ENCODE measurements at places on chromosomes 7 and 10.

DNA sequence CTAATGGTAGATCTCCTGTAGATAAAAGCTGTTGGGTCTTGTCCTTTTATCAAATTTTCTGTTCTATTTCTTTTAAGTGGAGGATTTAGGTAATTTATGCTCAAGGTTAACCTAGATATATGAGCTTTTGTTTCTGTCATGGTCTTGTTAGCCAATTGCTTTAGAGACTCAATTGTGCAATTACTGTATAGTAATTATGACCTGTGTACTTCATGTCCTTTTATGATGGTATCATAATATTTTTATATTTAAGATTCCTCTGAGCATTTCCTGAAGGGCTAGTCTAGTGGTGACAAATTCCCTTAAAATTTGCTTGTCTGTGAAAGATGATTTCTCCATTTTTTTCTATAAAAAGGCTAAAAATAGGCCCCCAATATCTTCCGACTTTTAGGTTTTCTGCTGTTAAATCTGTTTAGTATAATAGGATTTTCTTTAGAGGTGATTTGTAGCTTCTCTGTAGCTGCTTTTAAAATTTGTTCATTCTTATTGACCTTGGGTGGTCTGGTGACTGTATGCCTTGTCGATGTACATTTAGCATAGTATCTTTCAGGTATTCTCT, 5.4 kb upstream of the AKR1C3 start:
- DNase-seq: no peak

GRCh38 chr7:157689269-157690057, 352.7 kb downstream of the DNAJB6 start:
- no peak for DNase-seq

DNA sequence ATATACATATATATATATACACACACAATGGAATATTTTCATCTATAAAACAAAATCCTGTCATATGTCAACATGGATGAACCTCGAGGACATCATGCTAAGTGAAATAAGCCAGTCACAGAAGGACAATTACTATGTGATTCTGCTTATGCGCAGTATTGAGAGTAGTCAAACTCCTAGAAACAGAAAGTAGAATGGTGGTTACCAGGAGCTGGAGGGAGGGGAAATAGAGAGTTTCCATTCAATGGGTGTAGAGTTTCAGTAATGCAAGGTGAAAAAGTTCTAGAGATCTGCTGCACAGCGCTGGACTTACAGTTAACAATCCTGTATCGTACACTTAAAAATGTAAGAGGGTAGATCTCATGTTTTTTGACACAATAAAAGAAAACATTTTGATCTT, 181.9 kb downstream of the CDCA7L start:
- no peak for DNase-seq

DNA sequence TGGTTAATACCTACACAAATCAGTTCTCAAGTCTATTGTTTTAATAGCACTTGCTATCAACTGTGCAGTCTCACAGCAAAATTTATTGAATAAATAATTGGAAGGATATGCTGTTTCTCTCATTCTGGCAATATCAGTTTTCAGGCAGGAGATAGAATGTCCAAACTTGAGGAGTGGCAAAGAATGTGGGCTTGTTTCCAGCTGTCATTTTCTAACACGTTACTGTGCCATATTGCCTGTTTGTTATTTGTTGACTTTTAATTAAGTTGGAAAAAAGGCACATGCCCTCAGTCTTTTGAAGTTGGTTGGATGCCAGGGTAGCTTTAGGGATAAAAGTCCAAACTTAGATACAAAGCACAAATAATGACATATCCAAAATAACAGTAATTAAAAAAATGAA, 52.2 kb downstream of the MAGI2 start:
- no peak for DNase-seq

DNA sequence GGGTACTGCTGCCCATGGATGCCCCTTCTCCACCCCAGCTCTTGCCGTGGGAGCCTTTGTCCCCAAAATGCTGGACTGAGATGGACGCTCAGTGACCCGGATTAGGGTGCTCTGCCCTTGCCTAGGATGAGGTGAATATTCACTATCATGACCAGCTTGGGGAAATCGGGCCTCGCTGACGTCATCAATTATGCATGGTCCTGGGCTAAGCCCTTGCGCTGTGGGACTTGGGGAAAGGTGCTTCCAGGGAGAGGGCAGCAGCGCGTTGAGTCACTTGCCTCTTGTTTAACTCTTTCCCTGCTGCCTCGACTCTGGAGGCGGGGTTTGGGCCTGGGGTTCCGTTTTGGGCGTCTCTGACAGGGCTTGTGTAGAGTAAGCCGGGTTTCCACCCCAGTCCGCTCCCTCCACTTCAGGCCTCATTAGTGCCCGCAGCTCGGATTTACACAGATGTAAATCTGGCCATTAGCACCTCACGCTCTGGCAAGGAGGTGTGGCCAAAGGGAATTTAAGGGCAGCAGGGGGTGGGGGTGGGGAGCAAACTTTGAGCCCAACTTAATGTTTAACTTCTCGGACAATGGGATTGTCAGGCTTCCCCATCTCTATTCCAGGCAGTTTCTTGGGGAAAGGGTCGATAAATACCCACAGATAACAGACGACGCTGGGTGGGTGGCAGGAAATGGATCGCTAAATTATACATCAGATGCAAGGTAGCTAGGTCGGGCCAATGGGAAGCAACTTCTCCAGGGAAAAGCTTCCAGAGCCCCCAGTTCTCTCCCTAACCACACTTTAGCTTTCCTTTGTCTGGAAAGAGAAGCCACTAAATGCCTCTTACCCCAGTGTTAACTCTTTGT, 51.3 kb upstream of the TCF7L2 start:
- DNase-seq: no peak

DNA sequence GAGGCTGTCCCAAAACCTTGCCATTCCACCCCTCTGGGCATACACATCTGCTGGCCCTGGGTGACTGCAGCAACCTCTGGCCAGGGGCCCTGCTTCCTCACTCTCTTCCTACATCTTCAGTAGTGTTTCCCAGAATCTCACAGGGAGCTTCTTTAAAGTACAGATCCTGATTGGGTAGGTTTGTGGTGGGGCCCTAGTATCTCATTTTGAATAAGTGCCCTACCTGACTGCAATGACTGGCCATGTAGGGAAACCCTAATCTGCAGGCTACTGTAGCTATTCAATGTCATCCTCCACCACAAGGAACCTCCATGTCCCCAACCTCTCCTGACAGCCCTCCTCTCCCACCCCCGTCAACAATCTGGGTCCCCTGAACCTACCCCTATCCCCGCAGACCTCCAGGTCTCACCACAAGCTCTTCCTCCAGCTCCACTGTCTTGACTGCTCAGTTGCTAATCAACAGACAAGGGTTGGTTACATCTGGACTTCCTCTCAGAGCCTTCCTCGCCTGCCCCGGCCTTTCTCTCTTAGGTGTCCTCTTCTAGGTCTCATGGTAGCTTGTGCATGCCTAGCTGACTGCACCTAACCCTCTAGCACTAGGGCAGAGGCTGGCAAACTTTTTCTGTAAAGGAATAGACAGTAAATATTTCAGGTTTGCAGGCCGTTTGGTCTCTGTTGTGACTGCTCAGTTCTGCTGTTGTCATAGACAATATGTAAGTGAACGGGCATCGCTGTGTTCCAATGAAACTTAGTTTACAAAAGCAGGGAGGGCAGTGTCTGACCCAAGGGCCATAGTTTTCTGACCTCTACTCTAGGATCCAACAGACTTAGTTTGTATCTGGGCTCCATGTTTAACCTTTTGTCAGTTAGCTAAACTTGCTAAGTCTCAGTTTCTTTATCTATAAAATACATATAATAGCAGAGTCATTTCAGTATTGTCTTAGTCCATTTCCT, 121.1 kb downstream of the AOAH start:
- DNase-seq: no peak

- DNase-seq: peak; percentile 10
These were observed 29.0 kb upstream of the EBLN1 start for GRCh38 chr10:22246680-22247391.

GRCh38 chr7:70645279-70645678, 486.7 kb upstream of the GALNT17 start:
- DNase-seq: no peak

GRCh38 chr7:8353991-8354390, 79.4 kb upstream of the NXPH1 start:
- no peak for DNase-seq

DNA sequence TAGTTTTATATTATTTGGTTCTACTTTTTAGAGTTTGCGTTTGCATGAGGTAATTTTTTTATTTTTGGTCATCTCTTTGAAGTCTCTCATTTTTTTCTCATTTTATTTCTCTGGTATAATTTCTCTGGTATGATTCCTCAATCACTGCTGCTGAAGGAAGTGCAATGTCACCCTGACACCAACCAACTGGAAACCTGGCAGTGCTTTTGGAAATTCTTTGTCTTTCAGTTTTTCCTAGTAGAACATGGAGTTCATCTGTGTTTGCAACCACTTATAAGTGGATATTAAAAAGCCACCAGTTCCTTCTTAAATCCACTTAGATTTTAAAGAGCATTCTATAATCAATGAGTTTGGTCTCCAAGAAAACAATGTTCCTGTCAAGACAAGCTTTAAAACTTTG, 291.8 kb downstream of the PRKG1 start:
- no peak for DNase-seq

GRCh38 chr7:128948312-128948973, 10.7 kb downstream of the IRF5 start:
- DNase-seq: no peak

DNA sequence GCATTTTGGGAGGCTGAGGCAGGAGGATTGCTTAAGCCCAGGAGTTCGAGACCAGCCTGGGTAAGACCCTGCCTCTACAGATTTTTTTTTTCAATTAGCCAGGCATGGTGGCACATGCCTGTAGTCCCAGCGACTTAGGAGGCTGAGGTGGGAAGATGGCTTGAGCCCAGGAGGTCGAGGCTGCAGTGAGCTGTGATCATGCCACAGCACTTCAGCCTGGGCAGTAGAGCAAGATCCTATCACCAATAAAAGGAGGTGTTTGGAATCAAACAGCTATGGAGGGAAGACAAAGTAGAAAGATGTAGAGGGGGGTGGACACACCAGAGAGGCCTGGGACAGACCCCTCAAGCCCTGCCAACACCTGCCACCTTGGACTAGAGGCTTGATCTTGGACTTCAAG, 9.1 kb upstream of the TNRC18 start:
- no peak for DNase-seq

GRCh38 chr7:134522601-134523000, 4.8 kb upstream of the AKR1B10 start:
- no peak for DNase-seq

DNA sequence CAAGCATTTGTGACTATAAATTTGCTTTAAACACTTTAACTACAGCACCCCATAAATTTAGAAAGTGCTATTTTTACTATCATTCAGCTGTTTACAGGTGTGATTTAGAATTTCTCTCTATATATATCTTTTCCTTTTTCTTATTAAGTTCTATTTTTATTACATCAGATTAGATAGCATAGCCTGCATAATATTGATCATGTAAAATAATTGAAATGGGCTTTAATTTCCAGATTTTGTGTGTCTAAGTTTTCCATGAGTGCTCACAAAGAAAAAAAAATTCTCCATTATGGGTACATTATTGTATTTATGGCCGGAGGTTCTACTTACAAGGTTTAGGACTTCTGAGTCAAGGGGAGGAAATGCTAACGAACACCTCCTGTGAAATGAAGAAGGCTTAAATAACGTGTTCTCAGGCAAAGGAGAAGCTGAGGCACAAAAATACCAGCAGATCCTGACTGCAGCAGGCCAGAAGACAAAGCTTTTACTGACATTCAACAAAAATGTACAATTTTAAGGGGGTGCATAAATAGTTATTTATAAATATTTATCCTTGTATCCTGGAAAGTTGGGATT, 114.2 kb downstream of the RNF133 start:
- no peak for DNase-seq

DNA sequence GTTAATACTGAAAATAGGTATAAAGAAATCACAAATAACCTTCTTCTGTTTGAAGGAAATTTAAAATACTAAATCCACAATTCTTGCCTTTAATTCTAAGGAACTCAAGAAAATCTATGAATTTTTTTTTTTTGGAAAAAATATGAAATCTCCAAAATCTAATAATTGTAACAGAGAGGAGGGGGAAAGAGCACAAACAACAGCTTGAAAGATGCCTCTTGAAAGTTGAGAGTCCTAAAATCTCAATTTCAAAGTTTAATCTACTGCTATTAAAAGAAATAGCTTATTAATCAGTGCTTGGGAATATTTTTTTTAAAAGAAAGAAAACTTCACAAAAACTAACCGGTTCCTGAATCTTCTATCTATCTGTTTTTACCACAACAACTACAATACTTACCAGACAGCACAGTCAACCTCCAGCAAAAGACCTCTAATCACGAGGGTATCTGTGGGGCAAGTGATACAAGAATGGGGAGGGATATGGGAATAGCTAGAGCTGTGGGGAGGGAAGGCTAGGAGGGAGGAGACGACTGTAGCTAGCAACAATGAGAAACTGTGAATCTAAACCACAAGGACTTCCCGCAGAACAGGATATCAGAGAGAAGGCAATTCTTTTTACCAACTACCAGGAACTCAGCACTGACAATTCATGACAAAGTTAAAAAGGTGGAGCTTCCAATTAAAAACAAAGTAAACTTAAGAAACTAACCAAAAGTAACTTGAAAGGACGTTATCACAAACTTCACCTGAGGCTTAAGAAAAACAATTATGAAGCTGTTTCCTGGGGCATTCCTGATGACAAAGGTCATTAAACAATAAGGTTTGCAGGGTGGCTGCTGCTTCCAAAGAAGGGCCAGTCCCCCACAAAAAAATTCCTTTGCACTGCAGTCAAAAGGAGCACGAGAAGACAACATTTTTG, at the start of gene USP54:
TSS of gene USP54 (minus strand) at position 462 of the 919 bp plus-strand sequence. CDS start 15,684 bp downstream, outside the sequence.
- DNase-seq: no peak

DNA sequence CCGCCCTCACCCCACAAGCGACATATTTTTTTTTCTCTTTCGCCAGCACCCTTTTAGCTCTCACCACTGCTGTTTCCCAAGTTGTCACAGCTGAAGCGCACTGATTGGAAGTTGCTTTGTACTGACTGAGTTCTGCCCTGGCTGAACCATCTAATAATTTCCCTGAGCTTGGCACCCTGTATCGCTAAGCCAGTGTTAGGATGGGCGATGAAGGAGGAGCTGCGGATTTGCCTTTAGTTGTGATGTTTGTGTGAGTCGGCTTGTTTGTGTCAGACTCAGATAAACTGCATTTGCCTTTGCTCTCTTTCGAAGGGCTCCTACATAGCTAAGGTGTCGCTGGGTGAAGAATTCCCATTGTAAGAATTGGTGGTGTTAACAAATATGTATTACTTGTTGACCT, 1.3 kb upstream of the ATXN7L1 start:
- DNase-seq: no peak

DNA sequence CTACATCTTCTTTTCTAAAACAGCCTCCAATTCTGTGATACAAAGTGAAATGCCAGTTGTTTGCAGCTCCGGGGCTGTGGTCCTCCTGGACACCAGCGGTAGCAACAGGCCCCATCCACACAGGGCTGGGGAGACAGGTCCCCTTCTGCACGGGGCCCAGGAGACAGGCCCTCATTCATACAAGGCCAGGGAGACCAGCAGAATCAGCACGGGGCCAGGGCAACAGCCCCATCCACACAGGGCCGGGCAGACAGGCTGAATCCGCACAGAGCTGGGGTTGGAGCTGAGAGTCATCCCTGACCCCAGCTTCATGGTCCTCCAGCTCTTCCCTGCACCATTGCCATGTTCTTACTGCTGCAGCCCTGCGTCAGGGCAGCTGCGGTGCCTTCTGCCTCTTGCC, 238.6 kb downstream of the MGMT start:
- DNase-seq: no peak

GRCh38 chr10:16954280-16955030, 137.2 kb upstream of the RSU1 start:
- no peak for DNase-seq

- no peak for DNase-seq
These were observed 1.5 kb downstream of the MAFK start for GRCh38 chr7:1531979-1532455.
